Stimulated activated CD8-positive, alpha-beta memory T cell treated with anti-CD3 and anti-CD28 coated beads, Interleukin-4, amount 100 ng/mL, for 1 hour (primary cell): ENCODE measurements at places on chromosomes 16 and 17.

- no peak for DNase-seq
These were observed 11.6 kb upstream of the CSNK1D start for GRCh38 chr17:82285141-82285540.

DNA sequence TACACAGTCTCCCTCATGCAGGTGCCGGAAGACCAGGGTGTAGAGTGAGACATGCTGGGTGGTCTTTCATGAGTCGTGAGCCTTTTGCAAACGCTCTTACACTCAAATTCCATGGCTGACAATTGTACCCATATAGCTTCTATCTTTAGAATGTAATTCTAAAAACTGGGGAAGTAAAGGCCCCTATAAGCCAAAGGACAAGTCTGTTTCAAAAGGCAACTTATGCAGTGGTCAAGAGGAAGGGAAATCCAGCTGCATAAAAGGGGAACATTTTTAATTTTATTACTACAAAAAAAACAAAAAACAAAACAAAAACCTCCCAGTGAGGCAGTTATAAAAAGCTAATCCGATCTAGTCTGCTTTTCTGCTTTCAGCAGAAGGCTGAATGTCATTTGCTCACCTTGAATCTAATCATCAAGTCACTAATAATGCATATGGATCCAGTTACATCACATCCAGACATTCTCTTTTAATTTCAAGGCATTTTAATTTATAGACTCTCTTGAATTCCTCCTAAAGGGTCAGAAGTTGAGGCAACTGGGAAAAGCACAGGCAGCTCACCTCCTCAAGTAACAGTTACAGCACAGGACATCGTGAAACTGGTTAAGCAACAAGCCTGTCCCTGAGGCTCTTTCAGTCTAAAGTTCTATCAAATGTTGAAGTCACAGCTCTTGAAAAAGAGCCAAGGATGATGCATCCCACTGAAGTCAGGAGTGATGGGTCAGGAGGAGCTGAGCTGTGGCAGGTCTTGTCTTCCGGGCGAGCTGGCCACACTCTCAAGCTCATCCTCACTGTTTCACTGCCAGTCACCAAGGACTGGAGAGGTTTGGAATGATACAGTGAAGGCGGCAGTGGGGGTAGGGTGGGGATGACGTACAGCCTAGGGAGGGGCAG is 99.7 kb downstream of the VPS53 start:
- DNase-seq = no peak

GRCh38 chr17:9788601-9789000 is 2.8 kb downstream of the DHRS7C start:
- DNase-seq = no peak

DNA sequence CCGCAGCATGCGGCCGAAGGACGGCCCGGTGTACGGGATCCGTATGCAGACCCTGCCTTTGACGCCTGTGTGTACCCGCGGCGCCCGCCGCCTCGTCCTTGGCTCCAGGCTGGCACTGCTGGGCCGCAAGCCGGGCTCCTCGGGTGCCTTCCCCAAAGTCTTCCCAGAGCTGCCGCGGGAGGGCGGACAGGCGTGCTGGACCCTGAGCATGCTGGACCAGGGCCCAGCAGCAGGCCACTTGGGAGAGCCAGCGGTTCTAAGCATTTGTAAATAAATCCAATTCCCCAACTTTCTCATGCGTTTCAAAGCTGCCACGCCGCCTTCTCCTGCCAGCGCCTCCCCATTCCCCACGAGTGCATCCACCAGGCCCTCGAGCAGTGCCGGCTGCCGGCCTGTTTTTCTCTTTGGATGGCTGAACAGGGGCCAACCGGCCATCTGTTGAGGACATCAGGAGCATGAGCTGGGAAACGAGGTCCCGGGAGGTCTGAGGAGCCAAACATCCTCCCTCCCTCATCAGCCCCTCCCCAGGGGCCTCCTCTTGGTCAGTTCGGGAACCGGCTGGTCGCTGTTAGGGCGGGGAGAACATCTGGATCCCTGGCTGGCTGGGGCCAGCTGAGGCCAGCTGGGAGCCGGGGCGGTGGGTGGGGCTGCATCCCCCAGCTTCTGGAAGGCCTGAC is 20.5 kb upstream of the PABPN1L start:
- DNase-seq = no peak

- no peak for DNase-seq
These were observed 36.9 kb downstream of the PPL start for GRCh38 chr16:4900036-4900435.

- DNase-seq = no peak
These were observed 9.7 kb downstream of the RPA1 start for GRCh38 chr17:1839516-1839915.

GRCh38 chr17:80596760-80597608 is 52.3 kb downstream of the RPTOR start:
- DNase-seq = no peak

GRCh38 chr17:3915995-3916696 is at the start of gene P2RX1:
TSS of gene P2RX1 (minus strand) at chr17:3916465. CDS start at chr17:3916225, 240 bp downstream.
- DNase-seq = no peak

DNA sequence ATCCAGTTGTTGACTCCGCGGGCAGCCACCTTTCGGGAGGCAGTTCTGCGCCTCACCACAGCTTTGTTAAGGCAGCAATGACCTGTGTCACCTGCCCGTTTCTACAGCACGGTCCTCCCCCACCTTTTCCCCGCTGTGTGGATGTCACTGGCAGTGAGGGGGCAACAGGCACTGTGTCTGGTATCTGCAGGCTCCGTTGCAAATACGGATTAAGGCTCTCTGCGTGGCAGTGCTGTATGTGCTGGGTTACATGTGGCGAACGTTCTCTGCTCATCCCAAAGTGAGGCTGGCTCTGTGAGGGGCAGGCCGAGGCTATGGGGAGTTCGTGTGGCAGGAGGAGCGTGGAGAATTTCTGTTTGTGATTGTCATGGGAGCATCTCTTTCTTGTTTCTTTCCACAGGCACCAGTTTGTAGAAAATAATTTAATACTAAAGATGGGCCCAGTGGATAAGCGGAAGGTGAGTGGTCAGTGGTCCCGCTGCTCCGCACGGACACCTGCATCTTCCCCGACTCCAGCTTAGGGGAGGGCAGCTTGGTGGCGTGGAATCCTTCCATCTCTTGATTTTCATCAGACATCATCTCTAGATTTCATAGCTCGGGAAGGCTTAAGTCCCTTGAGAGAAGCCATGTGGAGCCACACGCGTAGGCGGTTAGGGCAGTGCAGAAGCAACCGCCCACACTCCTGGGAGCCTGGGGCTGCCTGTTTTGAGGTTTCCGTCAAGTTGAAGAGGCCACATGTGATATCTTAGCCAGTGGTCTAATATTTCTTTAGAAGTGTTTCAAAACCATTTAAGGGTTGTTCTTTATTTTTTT is 57.8 kb downstream of the PDPK1 start:
- DNase-seq = no peak

DNA sequence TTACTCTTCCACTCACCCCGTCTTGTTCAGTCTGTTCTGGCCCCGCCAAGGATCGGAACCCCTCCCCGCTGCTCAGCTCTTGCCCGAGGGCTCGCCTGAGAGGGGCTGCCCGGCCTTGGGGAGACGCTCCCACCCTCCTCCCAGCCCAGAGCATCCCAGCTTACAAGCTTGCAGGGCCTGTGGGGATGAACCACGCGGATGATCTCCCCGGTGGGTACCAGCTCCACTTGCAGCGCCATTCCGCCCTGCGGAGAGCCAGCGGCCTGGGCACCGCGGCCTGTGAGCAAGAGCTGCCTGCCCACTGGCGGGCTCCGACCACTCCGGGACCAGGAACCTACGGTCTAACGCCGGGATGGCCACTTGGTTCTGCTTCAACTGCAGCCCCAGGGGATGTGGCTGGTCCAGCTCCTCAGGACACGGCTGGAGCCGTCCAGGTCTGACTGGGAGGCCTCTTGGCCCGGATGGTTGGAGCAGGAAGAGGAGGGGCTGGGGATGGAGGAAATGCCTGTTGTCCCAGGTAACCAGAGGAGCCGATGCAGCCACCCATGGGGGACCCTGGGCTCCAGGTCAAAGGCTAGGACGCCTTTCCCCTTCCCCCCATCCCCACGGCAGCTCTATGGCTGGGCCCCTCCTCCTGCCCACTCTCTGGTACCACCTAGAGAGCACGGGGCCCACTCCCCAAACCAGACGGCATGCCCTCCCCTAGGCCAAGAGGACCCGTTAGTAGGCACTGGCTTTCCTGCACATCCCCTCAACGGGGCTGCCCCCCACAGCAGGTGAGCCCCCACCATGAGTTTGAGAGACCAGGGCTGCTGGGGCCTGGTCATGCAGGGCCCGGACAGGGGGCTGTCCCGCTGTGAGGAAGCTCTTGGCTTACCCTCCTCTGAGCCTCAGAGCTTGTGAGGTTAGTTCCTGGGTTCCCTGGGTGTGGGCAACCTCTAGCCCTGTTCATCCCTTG is at the start of gene MYO1C:
Gene MYO1C, minus strand, starts transcription at position 438 of the 958 bp plus-strand sequence. Its CDS starts 199 bp downstream, at position 239.
- no peak for DNase-seq

GRCh38 chr16:70705056-70705455 is 19.2 kb upstream of the MTSS2 start:
- DNase-seq = no peak

DNA sequence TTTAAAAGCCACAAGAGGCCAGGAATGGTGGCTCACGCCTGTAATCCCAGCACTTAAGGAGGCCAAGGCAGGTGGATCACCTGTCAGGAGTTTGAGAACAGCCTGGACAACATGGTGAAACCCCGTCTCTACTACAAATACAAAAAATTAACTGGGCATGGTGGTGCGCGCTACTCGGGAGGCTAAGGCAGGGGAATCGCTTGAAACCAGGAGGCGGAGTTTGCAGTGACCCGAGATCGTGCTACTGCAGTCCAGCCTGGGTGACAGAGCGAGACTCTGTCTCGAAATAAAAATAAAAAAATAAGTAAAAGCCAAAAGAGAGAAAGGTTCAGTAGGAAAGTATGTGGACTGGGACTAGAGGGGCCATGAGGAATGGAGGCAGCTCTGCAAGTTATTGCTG is 13.1 kb upstream of the ITGAL start:
- DNase-seq = no peak

- no peak for DNase-seq
These were observed 83.7 kb downstream of the LMF1 start for GRCh38 chr16:886802-887731.

GRCh38 chr17:81239714-81240555 is 817 bp downstream of the NDUFAF8 start:
- DNase-seq = no peak

- no peak for DNase-seq
These were observed 94.5 kb downstream of the MARF1 start for GRCh38 chr16:15548482-15548891.

DNA sequence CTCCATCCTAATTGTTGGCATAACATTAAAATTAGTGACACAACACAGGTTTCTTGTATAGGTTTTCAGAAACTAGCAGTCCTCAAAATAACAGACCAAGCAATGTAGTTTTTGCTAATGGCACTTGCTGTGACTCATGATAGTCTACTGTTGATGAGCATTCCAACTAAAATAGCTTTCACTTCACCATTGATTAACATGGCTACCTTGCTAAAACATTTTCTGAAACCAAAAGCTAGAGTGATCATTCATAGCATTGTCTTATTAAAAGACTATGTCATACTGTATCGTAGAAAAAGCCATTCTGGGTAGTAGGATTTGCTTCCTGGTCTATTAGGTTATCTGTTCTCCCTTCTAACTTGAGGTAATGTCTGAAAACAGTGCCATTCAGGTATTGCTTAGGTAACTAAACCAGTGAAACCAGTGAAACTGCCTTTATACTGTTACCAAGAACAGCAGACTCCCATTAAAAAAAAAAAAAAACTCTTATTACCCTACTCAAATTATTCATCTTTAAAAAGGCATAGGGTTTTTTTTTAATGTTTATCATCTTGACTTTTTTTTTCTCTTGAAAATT is 2.5 kb upstream of the CLTC start:
- no peak for DNase-seq

DNA sequence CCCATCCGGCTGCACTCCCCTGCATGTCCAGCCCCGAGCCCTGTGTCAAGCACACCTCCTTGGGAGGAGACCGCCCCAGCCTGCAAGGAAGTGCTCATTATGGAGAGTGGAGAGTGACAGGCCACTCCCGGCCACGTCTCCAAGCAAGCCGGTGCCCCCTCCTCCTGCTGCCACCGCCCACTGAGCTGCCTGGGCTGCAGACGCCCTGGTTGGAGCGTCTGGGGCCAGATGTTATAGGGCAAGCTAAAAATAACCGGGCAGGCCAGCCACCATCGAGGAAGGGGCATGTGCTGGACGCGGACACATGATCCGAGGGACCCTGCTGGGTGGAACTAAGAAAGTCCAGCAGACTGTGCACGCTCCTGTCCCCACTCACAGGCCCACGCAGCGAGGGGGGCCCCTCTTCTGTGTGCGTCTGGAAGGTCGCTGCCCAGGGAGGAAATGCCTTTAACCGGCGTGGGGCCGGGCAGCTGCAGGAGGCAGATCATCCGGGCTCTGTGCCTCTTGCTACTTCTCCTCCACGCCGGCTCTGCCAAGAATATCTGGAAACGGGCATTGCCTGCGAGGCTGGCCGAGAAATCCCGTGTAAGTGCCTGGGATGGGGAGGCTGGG is at the start of gene WFDC1:
Gene WFDC1, plus strand, starts transcription at position 348 of the 612 bp plus-strand sequence. Its CDS starts 94 bp downstream, at position 442.
- DNase-seq = no peak

DNA sequence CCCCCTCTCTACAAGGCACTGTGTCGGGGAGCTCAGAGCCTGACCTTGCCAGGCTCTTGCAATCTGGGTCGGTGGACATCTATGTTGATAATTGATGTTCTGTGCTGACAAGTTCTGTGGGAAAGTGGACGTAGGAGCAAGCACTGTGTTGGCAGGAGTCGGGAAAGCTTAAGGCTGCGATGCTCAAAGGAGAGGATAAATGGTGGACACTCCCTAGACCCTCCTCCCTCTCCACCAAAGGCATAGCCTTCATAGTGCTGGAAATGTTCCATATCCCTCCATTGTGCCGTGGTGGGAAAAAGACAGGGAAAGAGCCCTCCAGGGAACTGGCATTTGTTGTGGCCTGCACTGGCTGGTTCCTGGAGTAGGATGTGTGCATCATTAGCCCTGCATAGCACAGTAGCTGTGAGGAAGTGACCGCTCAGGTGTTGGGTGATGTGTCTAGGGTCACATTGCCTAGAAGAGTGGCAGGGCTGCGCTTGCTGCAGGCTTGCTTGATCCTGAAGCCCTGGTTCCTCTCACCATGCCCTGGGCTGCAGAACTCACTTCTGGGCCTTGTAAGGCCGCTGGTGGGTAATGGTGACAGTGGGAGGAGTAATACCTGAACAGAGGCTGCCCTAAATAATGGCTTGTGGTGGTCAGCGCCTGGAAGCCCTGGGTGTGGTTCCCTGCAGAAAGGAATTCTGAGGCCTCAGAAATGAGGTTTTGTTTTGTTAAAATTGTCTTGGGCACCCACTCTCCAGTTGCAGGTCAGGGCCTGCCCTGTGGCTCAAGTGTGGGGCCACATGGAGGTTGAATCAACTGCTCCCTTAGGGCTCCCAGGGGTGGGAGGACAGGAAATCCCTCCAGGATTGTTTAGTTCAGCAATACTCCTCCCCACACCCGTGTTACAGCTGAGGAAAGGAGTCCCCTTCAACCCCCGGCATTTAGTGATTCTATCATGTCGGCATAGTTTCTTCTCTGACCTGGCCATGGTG is 62.6 kb downstream of the KSR1 start:
- no peak for DNase-seq

- no peak for DNase-seq
These were observed 34.5 kb upstream of the CLEC3A start for GRCh38 chr16:77987810-77988209.

GRCh38 chr17:4590981-4591453 is 6.7 kb downstream of the SMTNL2 start:
- no peak for DNase-seq

- no peak for DNase-seq
These were observed 7.5 kb downstream of the SRSF1 start for GRCh38 chr17:57999496-58000017.
